ENCODE measurements at places on chromosomes 11 and 22.
A peak's percentile ranks its signal among the peaks of the same experiment; 100 is the strongest.

DNA sequence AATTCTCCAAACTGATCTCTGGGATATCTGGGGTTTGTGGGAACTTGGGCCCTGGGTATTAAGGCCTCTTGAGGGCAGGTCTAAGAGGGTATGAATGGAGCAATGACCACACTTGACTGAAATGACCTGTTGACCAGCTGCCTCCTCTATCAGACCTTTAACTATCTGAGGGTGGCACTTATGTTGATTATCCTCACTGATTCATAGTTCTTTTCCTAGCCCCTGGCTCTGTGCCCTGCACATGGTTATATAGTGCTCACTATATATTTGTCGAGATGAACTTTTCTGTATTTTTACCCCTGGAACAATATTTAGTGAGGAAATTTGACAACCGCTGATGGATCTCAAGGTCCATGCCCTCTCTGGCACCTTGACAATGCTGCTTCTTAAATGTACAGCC lies 305.5 kb upstream of the PLET1 start:
- no peak overlapping the region for H3K4me3 ChIP-seq
- H3K27me3 ChIP-seq = no peaks in the 10 kb centered on the region
- no peaks in the 10 kb centered on the region for H3K36me3 ChIP-seq
- H3K27ac ChIP-seq = no peak overlapping the region
- no peak for DNase-seq

GRCh38 chr22:19772673-19773469 lies 12.3 kb downstream of the TBX1 start:
- peaks cover 19% of the 10 kb centered on the region for H3K27me3 ChIP-seq
- no peak overlapping the region for H3K4me3 ChIP-seq
- H3K27ac ChIP-seq = no peak overlapping the region
- DNase-seq = no peak
- H3K4me1 ChIP-seq = no peaks in the 10 kb centered on the region
- no peaks in the 10 kb centered on the region for H3K36me3 ChIP-seq

DNA sequence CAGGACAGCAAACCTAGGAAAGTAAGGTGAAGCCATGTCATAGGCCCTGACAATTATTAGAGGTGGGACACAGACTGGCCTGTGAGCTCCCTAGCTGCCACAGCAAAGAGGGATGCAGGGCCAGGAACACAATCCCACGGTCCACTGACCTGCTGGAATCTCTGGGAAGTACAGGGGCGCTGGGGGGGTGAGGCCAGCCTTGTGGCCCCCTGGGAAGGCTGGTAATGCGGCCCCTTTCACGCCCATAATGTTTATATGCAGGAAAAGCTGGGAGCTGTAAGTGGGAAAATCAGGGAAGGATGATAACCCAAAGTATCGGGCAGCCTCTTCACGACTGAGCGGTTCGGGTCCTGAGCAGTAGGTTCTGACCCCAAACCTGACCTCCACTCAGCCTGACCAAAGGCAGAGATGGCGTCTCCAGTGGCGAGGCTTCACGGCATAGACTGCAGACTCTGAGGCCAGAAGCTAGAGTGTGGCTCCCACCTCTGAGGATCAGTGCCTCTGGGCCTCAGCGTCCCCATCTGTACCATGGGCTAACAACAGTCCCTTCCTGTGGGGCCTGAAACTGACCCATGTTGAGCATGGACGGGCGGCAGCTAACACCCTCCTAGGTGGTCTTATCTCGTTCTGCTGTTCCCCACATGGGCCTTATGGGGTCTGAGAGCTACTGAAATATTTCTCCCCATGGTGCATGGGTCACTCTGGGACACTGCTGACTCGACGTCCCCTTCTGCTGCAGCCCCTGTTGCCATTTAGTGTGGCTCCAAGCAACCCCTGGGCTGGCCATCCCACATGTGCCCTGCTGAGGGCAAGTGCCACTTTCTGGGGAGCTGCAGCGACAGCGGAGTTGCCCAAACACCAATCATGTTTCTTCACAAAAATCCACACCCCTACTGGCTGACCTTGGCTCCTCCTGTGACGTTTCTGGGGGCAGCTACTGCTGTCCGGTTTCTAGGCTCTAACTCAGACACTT lies 101.8 kb downstream of the PHF21B start:
- no peak for DNase-seq
- peaks cover 7% of the 10 kb centered on the region for H3K36me3 ChIP-seq
- H3K27ac ChIP-seq = no peak overlapping the region
- H3K27me3 ChIP-seq = no peaks in the 10 kb centered on the region
- H3K4me1 ChIP-seq = no peaks in the 10 kb centered on the region

DNA sequence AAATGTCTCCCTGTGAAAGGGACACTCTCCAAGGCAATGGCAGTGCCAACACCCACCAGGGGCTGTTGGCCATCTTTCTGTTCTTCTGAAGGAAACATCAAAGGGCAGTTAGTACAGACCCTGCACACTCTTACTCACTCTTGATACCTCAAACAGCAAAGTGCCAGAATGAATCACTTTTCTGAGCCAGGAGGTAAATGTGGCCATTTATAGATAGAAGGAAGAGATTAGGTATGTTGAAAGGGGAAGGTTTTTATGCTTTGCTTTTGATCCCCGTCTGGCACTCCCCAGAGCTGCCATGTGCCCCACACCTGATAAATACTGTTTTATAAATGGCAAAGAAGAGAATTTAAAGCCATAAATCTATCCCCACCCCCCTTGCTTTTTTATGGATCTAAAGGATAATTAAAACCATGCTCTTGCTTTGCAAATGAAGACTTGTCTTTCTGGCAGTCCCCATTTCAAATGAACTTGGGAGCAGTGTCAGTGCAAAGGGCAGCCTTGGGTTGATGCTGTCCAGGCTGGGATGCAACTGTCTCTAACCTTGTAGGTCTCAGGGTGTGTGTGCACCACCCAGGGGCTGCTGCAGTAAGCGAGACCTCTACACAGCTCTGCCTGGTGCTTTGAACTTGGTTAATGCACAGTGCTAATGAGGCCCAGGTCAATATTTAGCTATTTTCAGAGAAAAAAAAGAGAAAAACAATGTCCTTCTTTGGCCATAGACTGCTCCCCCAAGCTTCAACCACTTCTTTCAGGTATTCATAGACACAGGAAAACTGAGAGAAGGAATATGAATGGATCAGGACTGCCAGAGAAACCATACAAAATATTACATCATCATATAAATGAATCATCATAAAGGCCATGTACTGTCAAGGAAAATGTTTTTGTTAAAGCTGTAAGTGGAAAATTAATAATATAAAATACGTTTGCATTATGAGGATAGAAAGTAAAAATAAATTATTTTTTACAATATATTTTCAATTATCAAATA lies 207.5 kb downstream of the ETS1 start:
- H3K4me3 ChIP-seq = no peak overlapping the region
- no peaks in the 10 kb centered on the region for H3K27me3 ChIP-seq
- H3K27ac ChIP-seq = peak overlapping the region; percentile 35
- DNase-seq = no peak
- no peaks in the 10 kb centered on the region for H3K36me3 ChIP-seq

DNA sequence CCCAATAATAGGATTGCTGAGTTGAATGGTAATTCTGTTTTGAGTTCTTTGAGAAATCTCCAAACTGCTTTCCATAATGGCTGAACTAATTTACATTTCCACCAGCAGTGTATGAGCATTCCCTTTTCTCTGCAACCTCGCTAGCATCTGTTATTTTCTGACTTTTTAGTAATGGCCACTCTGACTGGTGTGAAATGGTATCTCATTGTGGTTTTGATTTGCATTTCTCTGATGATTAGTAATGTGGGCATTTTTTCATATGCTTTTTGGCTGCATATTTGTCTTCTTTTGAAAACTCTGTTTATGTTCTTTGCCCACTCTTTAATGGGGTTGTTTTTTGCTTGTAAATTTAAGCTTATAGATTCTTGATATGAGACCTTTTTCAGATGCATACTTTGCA lies 97.4 kb downstream of the FDX1 start:
- no peaks in the 10 kb centered on the region for H3K4me1 ChIP-seq
- H3K36me3 ChIP-seq = no peaks in the 10 kb centered on the region
- no peak for DNase-seq
- H3K4me3 ChIP-seq = no peak overlapping the region
- H3K27ac ChIP-seq = no peak overlapping the region

GRCh38 chr22:46107089-46107664 lies 43.1 kb upstream of the PPARA start:
- no peaks in the 10 kb centered on the region for H3K27me3 ChIP-seq
- no peak overlapping the region for H3K27ac ChIP-seq
- DNase-seq = no peak
- H3K36me3 ChIP-seq = no peaks in the 10 kb centered on the region

GRCh38 chr11:7871056-7871455 lies 60.0 kb downstream of the OR10A6 start:
- H3K4me3 ChIP-seq = no peak overlapping the region
- DNase-seq = peak; percentile 75
- no peaks in the 10 kb centered on the region for H3K27me3 ChIP-seq

DNA sequence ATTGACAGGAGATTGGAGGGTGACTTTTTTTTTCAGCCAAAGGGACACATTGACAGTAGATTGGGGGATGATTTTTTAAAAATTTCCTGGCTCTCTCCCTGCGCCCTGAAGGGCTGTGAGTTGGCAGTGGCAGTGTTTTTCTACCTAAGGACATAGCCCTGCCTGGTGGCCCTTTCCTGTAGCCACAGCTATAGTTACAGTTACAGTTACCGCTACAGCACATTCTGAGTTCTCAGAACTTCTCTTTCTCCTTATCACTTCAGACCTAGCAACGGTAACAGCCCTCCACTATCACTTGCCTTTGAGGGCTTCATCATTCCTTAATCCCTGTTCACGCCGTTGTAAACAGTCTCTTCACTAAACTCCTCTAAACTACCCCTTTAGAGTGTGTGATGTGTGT lies 684 bp downstream of the MRGPRX2 start:
- no peak overlapping the region for H3K4me3 ChIP-seq
- H3K4me1 ChIP-seq = no peaks in the 10 kb centered on the region
- DNase-seq = no peak
- no peaks in the 10 kb centered on the region for H3K36me3 ChIP-seq

DNA sequence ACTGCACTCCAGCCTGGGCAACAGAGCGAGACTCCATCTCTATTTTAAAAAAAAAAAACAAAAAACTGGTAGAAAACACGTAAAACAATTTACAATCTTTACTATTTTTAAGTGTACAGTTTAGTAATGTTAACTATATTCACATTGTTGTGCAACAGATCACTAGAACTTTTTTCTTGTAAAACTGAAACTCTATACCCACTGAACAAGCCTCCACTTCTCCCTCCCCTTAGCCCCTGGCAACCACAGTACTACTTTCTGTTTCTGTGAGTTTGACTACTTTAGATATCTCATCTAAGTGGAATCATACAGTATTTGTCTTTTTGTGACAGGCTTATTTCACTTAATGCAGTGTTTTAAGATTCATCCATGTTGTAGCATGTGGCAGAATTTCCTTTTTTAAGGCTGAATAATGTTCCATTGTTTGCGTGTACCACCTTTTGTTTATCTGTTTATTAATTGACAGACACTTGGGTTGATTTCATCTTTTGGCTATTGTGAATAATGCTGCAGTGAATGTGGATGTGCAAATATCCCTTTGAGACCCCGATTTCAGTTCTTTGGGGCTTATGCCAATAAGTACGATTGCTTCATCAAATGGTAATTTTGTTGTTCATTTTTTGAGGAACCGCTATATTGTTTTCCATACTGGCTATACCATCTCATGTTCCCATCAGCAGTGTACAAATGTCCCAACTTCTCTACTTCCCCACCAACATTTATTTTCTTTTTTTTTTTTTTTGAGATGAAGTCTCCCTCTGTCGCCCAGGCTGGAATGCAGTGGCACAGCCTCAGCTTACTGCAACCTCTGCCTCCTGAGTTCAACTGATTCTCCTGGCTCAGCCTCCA lies 11.0 kb downstream of the DDB2 start:
- no peak overlapping the region for H3K27ac ChIP-seq
- no peak for DNase-seq
- H3K36me3 ChIP-seq = peaks cover 14% of the 10 kb centered on the region
- no peak overlapping the region for H3K4me3 ChIP-seq

GRCh38 chr22:25282346-25282670 lies 62.9 kb downstream of the CRYBB2 start:
- no peaks in the 10 kb centered on the region for H3K36me3 ChIP-seq
- H3K27me3 ChIP-seq = peaks cover 32% of the 10 kb centered on the region
- H3K27ac ChIP-seq = no peak overlapping the region
- peak overlapping the region; percentile 60 for H3K4me3 ChIP-seq

DNA sequence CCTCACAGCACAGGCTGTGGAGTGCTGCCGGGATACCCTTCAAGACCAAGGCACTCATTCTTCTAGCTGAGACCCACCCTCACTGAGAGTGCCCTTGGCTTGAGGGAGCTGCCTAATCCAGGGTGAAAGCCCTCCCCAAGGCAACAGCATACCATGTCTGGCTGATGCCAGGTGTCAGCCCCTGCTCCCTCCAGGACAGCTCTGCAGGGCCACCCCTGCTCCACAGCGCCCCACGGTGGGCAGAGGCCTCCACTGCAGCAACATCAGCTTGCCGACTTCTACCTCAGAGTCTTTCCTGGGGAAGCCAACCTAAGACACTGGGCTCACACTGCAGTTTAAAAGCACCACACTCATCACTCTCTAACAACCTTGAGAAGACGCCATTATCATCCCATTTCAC lies 29.0 kb downstream of the TTLL1 start:
- H3K36me3 ChIP-seq = peaks cover 4% of the 10 kb centered on the region
- peak; percentile 72 for DNase-seq
- no peak overlapping the region for H3K27ac ChIP-seq

- H3K4me3 ChIP-seq = no peak overlapping the region
- H3K36me3 ChIP-seq = no peaks in the 10 kb centered on the region
- no peak for DNase-seq
- H3K4me1 ChIP-seq = peaks cover 18% of the 10 kb centered on the region
These were observed 304.9 kb downstream of the NTM start for GRCh38 chr11:131675121-131675888.

DNA sequence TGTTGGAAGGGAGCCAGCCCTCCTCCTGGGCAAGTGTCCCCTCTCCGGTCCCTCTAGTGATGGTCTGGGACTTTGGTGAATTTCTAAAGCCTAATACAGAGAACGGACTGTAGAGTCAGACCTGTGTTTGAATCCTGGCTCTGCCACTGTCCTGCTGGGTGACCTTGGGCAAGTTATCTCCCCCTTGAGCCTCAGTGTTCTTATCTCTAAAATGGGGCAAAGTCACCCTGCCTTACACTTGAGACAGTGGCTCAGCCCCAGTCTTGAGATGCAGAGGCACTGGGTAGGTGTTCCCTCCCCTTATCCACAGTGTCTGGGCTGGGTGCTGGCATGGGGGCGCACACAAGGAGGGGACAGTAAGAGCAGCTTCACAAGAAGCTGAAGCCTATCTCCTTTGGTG lies 20.9 kb downstream of the DGAT2 start:
- no peaks in the 10 kb centered on the region for H3K4me1 ChIP-seq
- no peaks in the 10 kb centered on the region for H3K36me3 ChIP-seq
- H3K27me3 ChIP-seq = no peaks in the 10 kb centered on the region
- no peak overlapping the region for H3K27ac ChIP-seq
- no peak overlapping the region for H3K4me3 ChIP-seq

DNA sequence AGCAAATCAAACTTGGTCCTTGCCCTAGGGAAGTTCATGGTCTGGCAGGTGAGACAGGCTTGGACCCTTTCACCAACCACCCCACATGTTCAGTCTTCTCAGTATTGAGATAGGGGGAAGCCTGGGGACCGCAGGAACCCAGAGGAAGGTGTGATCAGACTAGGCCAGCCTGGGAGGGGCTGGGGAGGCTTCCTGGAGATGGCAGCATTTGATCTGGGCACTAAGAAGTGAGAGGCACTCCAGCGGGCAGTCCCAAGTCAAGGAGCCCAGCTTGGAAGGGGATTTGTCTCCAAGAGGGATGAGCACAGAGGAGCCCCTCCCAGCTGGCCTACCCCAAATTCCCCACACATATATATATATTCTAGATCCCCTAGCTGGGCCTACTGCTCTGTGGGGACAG lies 5.4 kb downstream of the LRRC32 start:
- no peaks in the 10 kb centered on the region for H3K27me3 ChIP-seq
- DNase-seq = no peak
- peaks cover 18% of the 10 kb centered on the region for H3K4me1 ChIP-seq
- peaks cover 44% of the 10 kb centered on the region for H3K36me3 ChIP-seq
- no peak overlapping the region for H3K27ac ChIP-seq
- no peak overlapping the region for H3K4me3 ChIP-seq
